Sigmoid colon (tissue), 7 donors: ENCODE measurements at places on chromosomes 1 and 21. TPM values are rescaled to one million over a fixed set of nuclear protein-coding genes. Genes with fewer than 3 reads are reported as not detected.

- H3K36me3 ChIP-seq, result no peaks in the 10 kb centered on the region
- DNase-seq, result no peak
- no peaks in the 10 kb centered on the region for H3K27me3 ChIP-seq
These were observed 462.1 kb upstream of the C1orf87 start for GRCh38 chr1:60535713-60536112.

DNA sequence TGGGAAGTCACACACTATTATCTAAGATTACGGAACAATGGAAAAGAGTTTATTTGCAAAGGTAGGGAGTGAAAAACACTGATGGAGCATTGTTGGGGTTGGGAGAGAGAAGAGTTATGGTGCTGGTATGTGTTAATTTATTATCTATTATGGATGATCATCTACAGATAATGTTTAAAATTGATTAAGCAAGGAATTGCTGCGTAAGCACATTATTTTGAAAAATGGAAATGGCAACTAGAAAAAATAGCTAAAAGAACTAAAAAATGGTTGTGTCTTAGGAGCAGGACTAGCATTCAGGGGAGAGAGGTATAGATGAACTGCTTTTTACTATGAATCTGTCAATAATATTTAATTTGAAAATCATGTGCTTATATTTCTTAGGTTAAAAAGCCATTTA lies 16.0 kb upstream of the ACOT11 start:
- H3K27ac ChIP-seq, result no peak overlapping the region
- no peaks in the 10 kb centered on the region for H3K36me3 ChIP-seq
- H3K27me3 ChIP-seq, result no peaks in the 10 kb centered on the region
- DNase-seq, result no peak

GRCh38 chr1:185241127-185241526 lies 75.9 kb downstream of the IVNS1ABP start:
- no peaks in the 10 kb centered on the region for H3K27me3 ChIP-seq
- H3K4me3 ChIP-seq, result no peak overlapping the region
- H3K4me1 ChIP-seq, result no peaks in the 10 kb centered on the region
- no peak for DNase-seq
- H3K36me3 ChIP-seq, result no peaks in the 10 kb centered on the region

DNA sequence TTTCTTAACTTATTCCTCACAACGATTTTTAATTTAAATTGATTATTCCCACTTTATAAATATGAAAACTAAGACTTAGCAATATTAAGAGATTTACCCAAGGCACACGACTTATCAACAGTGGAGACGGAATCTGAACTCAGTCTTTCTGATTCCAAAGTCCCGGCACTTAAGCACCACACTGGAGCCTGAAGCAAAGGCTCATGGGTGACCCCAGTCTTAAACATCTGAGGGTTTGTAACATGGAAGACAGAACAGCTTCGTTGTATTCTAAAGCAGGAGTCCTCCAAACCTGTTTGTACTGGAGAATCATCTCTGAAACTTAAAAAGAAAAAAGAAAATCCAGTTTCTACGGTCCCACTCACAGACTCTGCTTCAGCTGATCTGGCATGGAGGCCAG lies 519.5 kb downstream of the SMYD3 start:
- H3K36me3 ChIP-seq, result no peaks in the 10 kb centered on the region
- H3K27me3 ChIP-seq, result no peaks in the 10 kb centered on the region
- peaks cover 12% of the 10 kb centered on the region for H3K4me1 ChIP-seq
- no peak for DNase-seq
- no peak overlapping the region for H3K4me3 ChIP-seq

GRCh38 chr21:42651515-42652401 lies 1.7 kb upstream of the PDE9A start:
- no peak for DNase-seq
- no peaks in the 10 kb centered on the region for H3K36me3 ChIP-seq
- no peak overlapping the region for H3K4me3 ChIP-seq
- peaks cover 31% of the 10 kb centered on the region for H3K4me1 ChIP-seq
- peaks cover 4% of the 10 kb centered on the region for H3K27me3 ChIP-seq

DNA sequence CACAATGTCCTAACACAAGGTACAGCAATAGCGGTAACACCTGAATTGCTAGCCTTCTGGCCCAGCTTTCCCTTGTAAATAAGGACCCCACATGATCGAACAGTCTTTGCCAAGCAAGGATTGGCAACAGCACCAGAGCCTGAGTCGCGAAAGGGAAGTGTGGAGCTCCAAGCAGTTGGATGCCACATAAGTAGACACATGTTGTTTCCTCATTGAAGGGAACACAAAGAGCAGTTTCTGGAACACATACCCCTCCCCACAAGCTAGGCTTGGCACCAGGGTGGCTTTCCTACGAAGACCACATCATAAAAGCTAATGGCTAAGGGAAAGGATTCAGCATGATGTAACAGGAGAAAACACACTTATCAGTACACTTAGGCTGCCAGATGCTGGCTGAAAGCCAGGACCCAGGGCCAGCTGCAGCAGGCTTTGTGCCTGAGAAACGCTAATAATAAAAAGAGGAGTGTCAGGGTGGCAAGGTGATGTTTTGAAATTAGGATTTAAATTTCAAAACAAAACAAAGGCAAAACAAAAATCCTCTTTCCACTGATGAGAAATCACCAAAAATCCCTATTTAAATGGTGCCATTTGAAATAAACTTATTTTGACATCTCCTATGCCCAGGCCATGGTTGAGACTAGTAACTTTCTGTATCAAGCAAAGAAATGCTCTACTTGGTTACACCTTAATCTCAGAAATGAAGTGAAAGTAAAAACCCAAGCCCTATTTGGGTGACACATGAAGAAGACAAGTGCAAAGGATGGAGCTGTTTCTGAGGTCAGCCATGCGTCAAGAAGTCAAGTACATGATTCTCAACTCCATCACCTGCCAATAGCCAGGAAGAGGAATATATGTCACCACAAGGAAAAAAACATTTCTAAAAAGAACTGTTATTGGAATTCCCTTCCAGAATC lies 11.9 kb upstream of the CPLANE2 start:
- H3K27me3 ChIP-seq, result no peaks in the 10 kb centered on the region
- H3K36me3 ChIP-seq, result peaks cover 46% of the 10 kb centered on the region
- no peak overlapping the region for H3K4me3 ChIP-seq
- peak overlapping the region; percentile 79 for H3K27ac ChIP-seq

DNA sequence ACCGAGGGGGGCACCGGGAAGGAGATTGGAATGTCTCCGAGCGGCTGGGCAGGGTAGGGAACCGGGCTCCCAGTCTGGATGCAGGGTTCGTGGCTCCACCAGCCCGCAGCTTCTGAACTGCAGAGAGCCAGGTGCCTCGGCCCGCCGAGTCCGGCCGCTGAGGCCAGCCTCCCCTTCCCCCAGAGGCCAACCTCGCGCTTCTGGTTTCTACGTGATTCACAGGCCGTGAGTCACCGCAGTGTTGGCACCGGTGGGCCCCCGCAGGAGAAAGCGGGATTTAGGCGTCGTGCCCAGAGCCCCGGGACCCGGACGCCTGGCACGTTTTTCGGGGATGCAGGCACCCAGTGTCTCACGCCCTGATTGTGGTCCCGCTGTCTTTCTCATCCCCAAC lies 458 bp downstream of the CRABP2 start:
- DNase-seq, result peak; percentile 91
- peak overlapping the region; percentile 55 for H3K4me3 ChIP-seq
- H3K36me3 ChIP-seq, result no peaks in the 10 kb centered on the region
- no peaks in the 10 kb centered on the region for H3K27me3 ChIP-seq
- peak overlapping the region; percentile 84 for H3K27ac ChIP-seq

DNA sequence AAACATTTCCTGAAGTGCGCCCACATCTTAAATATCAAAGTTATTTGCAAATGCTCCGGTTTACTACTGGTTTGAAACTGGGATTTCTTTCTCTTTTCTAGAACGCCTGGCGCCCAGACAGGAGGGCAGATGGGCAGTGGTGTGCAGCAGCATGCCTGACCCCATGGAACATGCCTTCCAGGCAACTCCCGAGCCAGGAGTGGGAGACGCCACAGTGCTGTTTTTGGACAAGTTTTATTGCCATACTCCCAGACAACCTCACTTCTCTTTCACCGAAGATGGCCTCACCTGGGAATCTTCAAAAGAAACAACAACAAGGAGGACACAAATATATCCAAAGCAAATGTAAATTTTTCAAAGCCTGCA lies 21.5 kb downstream of the UBE2G2 start:
- peaks cover 9% of the 10 kb centered on the region for H3K36me3 ChIP-seq
- H3K4me3 ChIP-seq, result no peak overlapping the region
- H3K27me3 ChIP-seq, result no peaks in the 10 kb centered on the region
- H3K4me1 ChIP-seq, result peaks cover 11% of the 10 kb centered on the region
- no peak for DNase-seq

- H3K27ac ChIP-seq, result no peak overlapping the region
- H3K4me1 ChIP-seq, result no peaks in the 10 kb centered on the region
- no peak overlapping the region for H3K4me3 ChIP-seq
- DNase-seq, result no peak
- H3K27me3 ChIP-seq, result no peaks in the 10 kb centered on the region
These were observed 35.4 kb upstream of the LRRC8B start for GRCh38 chr1:89489047-89489729.

DNA sequence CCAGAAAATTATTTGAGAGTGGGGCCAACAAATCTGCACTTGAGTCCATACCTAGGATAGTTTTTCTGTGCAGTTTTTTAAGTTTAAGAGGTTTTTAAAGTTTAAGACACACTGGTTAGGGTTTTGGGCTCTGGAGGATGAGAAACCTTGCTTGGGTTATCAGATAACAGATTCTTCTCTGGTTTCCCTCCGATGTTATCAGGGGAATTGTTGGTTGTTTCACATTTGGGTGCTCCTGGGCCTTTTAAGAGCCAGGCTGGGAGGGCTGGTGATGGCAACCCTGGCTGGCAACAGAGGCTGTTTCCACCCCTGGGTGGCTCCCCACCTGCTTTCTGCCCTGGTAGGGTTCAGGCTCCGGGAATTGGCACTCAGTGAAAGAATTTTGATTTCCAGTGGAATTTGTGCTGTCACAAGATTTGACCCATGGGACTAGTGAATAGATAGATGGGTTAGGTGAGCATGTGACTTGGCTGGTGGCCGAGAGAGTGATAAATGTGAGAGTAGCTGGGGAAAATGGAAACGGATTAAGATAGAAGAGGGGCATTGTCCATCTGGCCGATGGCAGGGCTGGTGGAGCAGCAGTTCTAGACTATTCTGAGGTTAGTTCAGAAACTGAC lies 14.8 kb downstream of the VANGL1 start:
- no peak overlapping the region for H3K27ac ChIP-seq
- H3K4me1 ChIP-seq, result no peaks in the 10 kb centered on the region
- no peaks in the 10 kb centered on the region for H3K27me3 ChIP-seq
- no peak for DNase-seq
- peaks cover 43% of the 10 kb centered on the region for H3K36me3 ChIP-seq

DNA sequence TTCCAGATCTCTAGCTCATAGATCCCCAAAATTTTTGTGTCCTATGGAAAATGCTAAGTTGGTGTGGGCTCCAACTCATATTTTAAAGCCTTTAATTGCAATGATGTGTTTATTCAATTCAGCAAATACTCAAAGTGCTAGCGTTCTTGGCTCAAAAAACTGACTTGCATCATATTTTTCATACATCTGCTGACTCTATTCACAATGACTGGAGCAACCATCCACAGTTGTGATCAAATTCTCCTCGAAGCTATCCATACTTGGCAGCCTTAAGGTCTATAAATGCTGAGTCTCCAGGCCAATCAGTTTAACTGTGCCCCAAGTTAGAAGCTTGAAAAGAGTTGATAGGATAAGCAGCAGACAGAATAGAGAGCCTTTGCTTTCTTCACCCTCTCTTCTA lies 2.9 kb upstream of the ATP1A1 start:
- no peaks in the 10 kb centered on the region for H3K27me3 ChIP-seq
- H3K4me3 ChIP-seq, result no peak overlapping the region
- H3K27ac ChIP-seq, result no peak overlapping the region
- no peaks in the 10 kb centered on the region for H3K36me3 ChIP-seq

DNA sequence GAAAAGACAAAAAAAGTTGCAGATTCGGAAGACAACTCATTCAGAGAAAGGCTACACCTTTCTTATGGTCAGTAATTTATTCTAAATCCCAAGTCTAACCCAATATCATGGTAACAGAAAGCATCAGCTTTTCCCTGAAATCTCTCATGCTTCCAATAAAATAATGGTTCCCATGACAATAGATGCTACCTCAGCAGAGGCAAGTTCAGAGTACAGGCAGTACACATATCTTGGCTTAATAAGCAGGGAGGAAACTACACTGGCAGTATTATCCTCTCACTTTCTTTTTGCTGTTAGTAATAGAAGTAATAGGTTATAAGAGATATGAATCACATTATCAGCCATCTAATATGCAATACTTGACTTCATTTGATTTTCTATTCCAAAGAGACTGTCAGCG lies 137.1 kb downstream of the DPYD start:
- no peaks in the 10 kb centered on the region for H3K36me3 ChIP-seq
- peaks cover 9% of the 10 kb centered on the region for H3K4me1 ChIP-seq
- H3K4me3 ChIP-seq, result no peak overlapping the region
- H3K27me3 ChIP-seq, result no peaks in the 10 kb centered on the region

DNA sequence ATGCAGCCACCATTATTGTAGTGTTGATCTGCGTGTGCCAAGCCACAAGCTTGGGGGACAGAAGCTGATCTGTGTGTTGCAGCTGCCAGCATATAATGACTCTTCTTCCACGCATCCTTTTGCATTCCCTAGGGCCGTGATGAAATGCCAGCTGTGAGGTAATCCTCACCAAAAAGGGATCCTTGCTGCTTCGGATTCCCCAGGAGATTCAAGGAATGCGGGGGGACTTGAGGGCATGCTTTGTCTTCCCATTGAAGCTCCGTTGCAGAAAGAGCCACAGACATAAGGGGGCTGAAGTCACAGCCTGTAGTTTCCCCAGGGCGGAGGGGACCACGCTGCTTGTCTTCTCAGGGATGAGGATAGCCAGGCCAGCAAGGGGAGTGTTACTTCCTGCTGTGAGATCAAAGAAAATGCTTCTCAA lies 281.6 kb upstream of the FMN2 start:
- H3K27ac ChIP-seq, result no peak overlapping the region
- no peaks in the 10 kb centered on the region for H3K27me3 ChIP-seq
- no peaks in the 10 kb centered on the region for H3K36me3 ChIP-seq
- H3K4me3 ChIP-seq, result no peak overlapping the region

- no peaks in the 10 kb centered on the region for H3K4me1 ChIP-seq
- H3K27ac ChIP-seq, result no peak overlapping the region
- H3K4me3 ChIP-seq, result no peak overlapping the region
- no peaks in the 10 kb centered on the region for H3K36me3 ChIP-seq
These were observed 13.3 kb upstream of the LCE5A start for GRCh38 chr1:152497273-152497672.

- H3K4me3 ChIP-seq, result peak overlapping the region; percentile 30
- H3K27me3 ChIP-seq, result peaks cover 3% of the 10 kb centered on the region
- DNase-seq, result peak; percentile 55
- H3K36me3 ChIP-seq, result no peaks in the 10 kb centered on the region
These were observed 4.9 kb upstream of the SLC44A5 start for GRCh38 chr1:75615613-75616435.

DNA sequence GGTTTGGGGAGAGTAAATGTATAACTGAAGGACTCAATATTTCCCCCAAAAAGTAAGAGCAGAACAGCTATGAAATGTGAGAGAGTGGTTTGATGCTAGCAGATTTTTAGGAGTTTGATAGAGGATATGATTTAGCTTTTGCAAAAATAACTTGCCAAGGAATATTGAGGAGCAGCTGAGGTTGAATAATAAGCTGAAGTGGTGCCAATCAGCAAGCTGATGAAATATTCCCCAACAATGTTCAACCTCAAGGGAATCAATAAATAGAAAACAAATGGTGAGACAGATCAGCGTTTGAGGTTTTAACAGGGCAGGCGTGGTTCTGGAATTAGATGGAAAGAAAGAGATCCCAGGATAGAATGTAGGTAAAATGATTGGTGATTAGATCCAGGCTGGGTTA lies 413.4 kb upstream of the ADAMTS5 start:
- no peaks in the 10 kb centered on the region for H3K4me1 ChIP-seq
- H3K4me3 ChIP-seq, result no peak overlapping the region
- DNase-seq, result no peak
- H3K27ac ChIP-seq, result no peak overlapping the region

The C1orf185 gene
- total RNA-seq, result not detected

The SELENOF gene
- 66.7 TPM for total RNA-seq

The RIMS3 gene
- total RNA-seq, result 6.1 TPM

The YY1AP1 gene
- total RNA-seq, result 133 TPM

The OR10J1 gene
- total RNA-seq, result not detected

The PYCR2 gene
- 34.9 TPM for total RNA-seq

The TINAGL1 gene
- total RNA-seq, result 62.9 TPM

The OPTC gene
- total RNA-seq, result not detected

The LIN28A gene
- not detected for total RNA-seq
